Heart left ventricle (tissue), 16 donors: ENCODE measurements at places on chromosomes 7 and 10.

DNA sequence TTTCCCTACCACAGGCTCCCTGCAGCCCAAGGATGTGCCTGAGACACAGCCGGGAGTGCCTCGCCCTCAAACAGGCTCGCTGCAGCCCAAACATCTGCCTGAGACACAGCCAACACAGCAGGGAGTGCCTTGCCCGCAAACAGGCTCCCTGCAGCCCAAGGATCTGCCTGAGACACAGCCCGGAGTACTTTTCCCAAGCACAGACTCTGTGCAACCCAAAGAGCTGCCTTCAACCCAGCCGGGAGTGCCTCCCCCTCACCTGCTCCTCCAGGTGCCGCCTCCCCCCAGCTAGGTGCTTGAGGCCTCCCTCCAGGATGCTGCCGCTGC, 42.9 kb downstream of the ANTXRL start:
- no peak for DNase-seq

GRCh38 chr7:7424151-7424873, 111.4 kb downstream of the COL28A1 start:
- peak; percentile 41 for DNase-seq

DNA sequence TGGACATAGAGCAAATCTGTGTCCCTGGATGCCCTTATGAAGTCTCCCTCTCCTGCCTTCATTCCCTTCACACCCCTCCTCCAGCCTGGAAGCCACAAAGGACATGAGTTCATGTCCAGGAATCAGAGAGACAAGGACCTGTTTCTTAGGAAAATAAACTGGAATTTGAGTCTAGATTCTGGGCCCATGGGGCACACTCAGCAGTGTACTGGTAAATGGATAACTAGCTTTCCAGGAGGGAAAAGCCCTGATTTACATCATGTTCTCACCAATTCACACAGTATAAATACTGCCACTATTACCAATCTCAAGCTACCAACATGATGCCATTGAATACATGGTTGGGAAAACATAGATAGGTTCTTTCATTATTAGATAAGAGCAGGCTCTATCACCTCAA, 9.9 kb downstream of the FAM237B start:
- no peak for DNase-seq

DNA sequence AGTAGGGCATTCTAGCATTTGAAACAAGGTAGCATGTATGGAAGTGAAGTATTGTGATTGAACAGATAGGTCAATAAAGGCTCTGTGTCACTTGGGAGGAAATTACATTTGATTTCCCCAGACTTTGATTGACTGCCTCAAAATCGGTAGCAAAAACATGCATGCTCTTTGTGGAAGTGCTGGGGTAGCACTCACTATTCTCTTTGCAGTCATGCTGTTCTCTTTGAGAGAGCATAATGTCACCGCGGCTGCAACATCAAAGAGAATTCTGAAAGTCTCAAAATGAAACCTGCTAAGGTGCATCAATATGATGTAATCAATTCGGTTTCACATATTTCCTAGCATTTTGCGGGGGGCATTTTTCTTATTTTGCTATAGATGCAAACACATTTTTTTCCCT, 64.2 kb downstream of the ARMC3 start:
- no peak for DNase-seq

DNA sequence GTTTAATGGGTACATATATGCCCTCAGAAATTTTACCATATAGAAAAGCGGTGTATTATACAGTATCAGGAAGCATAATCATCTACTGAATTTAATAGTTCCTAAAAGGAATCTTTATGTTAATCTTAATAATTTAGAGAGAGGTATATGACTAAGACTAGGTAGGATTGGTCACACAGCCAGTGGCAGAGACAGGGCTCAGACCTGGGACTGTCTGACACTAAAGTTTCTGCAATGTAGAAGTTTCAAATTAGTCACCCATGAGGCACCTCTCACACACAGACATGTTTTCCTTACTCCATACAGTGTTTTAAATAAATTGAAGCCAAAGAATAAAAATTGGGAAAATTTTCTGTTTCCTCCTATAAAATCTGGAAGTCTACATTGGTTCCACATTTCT, 72.8 kb upstream of the ADRA2A start:
- no peak for DNase-seq

DNA sequence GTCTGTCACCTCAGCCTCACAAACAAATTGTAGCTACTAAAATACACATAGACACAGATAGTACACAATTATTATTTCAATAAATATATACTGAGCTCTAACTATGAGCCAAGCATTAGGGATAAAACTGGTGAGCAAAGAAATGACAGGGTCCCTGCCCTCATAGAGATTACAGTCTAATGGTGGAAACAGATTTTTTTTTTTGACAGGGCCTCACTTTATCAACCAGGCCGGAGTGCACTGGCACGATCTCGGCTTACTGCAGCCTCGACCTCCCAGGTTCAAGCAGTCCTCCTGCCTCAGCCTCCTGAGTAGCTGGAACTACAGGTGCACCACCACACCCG, 695 bp upstream of the RBM28 start:
- no peak for DNase-seq

- DNase-seq: no peak
Observed at GRCh38 chr7:43511029-43511428, 71.9 kb upstream of the STK17A start.

DNA sequence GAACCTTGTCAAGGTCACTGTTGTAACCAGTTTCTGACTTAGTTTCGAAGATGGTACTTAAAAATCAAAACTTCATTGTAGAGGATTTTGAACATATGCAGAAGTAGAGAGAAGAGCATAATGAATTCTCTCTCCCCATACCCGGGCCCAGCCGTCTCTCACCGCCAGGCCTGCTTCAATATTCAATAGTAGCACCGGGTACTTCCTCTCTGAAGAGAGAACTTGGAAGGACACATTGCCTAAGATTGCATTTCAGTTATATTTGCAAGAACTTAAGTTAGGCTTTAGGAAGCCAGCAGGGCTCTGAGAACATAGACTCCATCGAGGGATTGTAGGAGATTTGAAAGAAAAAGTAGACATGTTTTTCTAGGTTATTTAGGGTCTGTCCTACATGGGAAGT, 19.1 kb downstream of the LMTK2 start:
- no peak for DNase-seq

- no peak for DNase-seq
Observed at GRCh38 chr7:156466272-156466671, 174.3 kb upstream of the RNF32 start.

DNA sequence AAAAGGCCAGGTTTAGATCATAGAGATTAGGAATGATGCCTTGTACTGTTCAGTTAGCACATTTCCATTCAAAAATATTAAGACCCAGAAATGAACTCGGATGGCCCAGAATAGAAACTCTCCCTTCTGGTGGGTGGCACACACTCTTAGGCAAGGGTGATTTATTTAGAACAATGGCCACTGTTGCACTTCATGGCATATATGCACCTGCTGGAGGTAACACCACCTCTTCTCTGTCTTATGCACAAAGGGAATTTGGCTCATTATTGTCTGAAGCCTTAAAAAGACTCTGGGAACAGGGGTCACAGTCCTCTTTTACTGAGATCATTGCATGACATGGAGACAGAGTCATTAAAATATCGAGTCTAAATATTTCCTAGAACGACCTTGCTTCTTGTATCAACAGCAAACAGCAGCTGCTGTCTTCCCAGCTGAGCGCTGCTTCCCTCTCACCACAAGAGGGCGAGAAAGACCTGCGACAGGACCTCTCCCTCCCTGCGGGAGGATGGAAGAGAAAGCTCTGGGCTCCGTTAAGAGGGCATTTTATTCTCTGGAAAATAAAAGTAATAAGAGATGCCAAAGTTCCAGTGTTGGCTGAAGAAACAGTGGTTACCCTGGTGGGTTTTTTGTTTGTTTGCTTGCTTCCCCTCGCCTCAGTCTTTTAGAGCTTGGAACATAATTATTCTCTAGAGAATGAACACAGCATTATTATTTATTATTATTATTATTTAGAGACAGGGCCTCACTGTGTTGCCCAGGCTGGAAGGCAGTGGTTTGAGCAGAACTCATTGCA, 13.5 kb upstream of the BAMBI start:
- peak; percentile 74 for DNase-seq

DNA sequence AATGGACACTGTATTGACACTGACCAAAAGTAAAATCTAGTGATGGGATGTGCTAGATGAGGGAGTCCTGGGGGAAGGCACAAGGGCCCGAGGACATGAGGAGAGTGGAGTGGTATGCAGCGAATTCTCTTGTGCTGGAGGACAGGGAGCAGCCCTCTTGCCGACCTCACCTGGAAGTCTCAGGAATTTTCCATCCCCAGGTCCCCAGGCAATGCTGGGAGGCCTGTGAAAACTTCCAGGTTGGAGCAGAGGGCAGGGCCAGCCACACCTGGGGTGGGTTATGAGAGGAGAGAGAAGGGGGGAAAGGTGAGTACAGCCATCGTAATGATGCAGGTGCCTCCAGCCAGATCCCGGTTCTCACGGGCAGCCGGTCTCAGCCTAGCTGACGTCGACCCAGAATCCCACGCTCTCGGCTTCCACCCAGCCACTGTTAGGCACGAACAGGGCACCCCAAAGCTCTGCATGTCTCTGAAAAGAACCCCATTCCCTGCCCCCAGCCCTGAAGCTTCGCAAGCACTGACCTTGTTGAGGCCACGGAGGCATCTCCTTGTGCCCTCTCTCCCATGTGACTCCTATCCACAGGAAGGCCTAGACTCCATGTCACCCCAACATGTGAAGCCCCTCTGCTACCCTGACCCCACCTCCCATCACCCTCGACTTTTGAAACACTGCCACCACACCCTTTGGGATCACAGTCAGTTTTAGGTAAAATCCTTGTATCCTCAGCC, 239.7 kb upstream of the MYO3A start:
- DNase-seq: no peak

GRCh38 chr7:2510909-2511768, 8.4 kb upstream of the LFNG start:
- DNase-seq: no peak

DNA sequence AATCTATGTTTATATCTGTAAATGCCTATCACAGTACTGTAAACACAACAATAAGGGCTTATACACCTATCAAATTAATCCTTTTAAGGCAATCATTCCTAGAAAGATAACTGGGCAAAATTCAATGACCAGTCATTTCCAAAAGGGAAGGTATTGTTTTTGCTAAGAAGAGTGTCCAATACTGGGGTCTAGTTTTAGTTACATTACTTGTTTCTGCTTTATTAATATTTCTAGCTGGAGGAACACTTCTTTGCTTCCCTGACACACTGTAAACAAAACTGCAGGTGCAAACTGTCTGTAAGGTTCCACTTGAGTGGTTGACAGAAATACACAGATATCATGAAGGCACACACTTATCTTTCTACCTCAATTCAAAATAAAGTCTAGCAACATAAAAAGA, 84.2 kb upstream of the FAM133B start:
- DNase-seq: no peak

GRCh38 chr10:19194866-19195265, 146.3 kb downstream of the MALRD1 start:
- no peak for DNase-seq

DNA sequence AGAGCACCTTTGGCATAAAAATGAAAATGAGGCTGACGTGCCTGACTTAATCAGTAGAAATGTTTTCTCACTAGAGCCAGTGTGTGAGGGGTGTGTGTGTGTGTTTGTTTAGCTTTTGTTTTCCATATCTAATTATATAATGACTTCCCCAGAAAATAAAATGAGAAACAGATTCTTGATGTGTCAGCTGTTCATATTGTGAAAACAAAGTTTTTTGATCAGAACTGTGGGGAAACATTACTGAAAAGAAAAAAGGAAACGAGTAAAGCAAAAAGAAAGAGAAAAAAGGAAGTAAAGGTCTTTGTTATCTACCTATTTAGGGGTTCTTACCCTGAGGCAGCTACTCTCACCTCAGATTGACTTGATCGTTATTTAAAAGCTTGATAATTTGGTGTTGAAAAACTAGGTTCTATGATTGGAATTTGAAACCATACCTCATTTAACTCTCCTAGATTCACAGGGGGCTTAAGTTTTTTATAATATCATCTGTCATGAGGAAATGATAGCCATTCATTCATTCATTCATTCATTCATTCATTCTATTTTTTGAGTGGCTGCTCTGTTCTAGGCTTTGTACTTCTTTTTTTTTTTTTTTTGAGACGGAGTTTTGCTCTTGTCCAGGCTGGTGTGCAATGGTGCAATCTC, 58.0 kb downstream of the CREM start:
- DNase-seq: no peak

- no peak for DNase-seq
Observed at GRCh38 chr7:39153647-39154046, 175.9 kb downstream of the POU6F2 start.

GRCh38 chr10:59894114-59894513, 12.2 kb downstream of the CCDC6 start:
- DNase-seq: peak; percentile 54

GRCh38 chr10:79059859-79060379, 8.8 kb upstream of the ZMIZ1 start:
- peak; percentile 24 for DNase-seq

DNA sequence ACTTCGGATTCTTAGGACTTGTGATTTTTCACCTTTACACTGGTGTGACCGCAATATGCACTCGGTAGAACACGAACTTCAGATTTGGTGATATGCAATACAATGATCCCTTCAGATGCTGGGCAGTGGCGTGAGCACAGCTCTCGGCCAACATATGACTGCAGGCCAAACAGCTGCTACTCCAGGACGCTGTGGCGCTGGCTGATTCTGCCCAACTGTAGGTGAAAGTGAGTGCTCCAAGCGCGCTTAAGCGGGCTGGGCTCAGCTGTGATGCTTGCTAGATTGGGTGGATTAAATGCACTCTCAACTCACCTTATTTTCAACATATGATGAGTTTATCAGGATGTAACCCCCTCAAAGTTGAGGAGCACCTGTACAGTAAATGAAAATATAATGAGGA, 137.6 kb upstream of the RET start:
- no peak for DNase-seq

GRCh38 chr10:86446440-86446839, 75.2 kb downstream of the WAPL start:
- DNase-seq: no peak

DNA sequence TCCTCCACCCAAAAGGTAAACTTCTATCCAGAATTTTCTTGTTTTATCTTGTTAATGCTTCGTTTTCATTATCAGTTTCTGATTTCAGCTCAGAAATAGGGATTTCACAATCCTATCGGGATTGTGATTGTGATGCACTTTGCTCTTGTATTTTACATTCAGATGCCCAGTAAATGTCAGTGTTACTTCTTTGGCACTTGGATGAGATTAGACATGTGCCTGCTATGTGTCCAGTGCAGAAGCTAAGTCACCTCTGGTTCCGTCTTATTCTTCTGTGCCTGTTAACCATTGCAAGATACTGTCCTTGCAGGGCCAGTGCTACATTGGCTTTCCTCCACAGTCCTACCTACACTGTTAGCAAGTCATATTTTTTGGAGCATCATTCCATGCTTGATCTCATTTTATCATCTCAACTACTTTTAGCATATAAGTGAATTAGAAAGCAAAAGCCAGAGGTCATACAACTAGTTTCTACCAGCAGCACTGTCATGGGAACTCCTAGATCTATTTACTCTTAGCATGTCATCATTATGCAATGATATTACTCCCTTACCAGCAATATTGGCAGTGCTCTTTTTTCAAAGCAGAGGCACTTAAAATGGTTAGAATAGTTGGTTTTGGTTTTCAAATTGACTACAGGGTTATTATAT, 26.7 kb downstream of the ZNF277 start:
- no peak for DNase-seq

GRCh38 chr10:6729071-6729774, 149.1 kb upstream of the PRKCQ start:
- DNase-seq: no peak
